ENCODE measurements at places on chromosomes 6 and 20.

DNA sequence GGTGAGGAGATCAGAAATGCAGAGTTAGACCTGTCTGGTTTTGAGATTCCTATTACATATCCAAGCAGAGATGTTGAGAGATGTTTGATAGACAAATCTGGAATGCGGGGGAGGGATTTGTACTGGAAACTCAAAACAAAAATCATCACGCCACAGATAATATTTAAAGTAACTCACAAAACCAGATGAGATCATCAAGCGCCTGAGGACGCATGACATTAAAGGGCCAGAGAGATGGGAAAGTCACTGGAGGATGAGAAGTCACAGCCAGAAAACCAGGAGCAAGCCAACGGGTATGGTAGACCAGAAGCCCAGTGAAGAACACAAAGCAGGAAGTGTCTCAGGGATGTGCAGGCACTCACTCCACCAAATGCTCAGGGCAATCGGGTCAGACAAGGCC lies 87.7 kb downstream of the DLL1 start:
- no peak for DNase-seq

DNA sequence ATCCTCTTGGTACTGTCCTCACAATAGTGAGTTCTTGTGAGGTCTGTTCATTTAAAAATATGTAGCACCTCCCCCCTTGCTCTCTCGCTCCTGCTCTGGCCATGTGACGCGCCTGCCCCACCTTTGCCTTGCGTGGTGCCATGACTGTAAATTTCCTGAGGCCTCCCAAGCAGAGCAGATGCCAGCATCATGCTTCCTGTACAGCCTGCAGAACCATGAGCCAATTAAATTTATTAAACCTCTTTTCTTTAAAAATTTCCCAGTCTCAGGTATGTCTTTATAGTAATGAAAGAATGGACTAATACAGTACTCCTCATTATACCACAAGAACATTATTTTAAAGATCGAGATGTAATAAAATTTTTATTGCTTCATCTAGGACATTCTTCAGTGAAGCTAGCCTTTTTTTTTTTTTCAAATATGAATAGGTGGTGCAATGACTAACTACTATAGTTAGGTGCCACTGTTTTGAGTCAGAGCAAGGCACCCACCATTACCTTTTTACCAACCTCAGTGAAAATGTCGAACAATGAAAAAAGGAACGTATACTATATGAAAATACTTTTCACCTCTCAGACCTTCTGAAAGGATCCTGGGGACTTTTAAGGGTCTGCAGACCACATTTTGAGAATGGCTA lies 191.1 kb upstream of the SGK1 start:
- no peak for DNase-seq

GRCh38 chr6:101226677-101227135 lies 166.8 kb upstream of the GRIK2 start:
- peak; percentile 5 for DNase-seq

DNA sequence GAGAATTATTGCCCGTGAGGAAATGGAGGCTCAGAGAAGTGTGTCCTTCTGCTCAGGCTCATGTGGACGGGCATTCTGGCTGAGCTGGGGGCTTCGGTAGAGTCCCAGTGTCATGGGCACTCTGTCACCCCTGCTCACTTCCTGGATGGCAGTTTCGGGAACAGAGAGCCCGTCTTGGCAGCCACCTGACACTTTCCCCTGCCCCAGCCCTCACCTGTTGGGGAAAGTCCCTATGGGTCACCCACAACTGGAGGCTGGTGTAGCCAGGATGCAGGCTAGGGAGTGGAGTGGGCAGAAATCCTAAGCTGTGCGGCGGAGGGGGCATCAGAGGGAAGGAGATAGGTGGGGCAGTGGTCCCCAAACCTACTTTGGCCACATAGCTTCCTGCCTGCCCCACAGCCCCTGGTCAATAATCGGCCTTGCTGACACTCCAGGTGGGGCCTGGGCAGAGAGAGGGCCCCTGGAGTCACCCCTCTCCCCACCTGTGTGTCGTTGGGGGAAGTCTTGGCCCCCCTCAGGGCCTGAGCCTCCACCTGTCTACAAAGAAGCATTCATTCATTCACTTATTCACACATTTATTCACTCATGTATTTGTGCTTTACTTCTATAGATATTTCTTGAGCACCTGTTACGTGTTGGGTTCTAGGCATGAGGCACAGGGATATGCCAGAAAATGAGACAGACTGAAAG lies 40.5 kb downstream of the SNAI1 start:
- DNase-seq, result no peak

DNA sequence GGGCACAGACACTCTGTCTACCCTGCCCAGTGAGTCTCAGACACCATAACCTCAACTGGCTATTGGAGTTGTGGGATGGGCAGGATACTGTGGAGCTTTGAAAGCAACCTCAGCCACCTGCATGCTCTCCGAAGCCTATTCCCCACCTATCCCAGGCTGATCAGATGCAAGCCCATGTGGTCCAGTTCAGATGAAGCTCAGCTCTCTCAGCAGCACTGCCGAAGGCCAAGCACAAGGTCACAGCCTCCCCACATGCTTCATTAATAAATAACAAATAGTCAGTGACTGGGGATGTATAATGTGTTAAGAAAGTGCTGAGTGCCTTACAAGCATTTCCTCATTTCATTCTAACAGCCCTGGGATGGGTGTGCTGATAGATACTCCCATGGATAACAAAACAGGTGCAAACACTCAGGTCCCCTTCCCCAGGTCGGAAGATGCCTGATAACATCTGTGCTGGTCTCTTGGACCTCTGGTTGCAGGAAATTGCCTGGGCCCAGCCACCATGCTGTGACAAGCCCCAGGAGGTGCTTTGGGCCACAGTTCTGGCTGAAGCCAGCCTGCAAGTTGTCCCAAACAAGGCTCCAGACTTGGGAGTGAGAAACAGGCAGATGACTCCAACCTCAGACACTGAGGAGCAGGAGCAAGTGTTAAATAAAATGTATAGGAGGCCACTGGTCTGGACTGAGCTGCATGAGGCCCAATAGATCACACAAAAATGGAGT lies 3.7 kb downstream of the ACSS1 start:
- no peak for DNase-seq

DNA sequence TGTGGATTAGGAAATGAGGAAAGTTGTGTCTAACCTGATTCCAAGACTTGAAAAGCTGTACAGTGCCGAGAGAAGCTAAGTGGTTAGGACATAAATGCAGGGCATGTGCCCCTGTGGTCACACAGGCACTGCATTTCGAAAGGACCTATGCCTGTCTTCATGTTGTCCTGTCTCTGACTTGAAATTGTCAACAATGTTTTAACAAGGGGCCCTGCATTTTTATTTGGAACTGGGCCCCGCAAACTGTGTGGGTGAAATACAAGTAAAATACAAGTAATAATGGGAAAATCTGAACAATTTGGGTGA lies 38.8 kb downstream of the MRS2 start:
- no peak for DNase-seq

DNA sequence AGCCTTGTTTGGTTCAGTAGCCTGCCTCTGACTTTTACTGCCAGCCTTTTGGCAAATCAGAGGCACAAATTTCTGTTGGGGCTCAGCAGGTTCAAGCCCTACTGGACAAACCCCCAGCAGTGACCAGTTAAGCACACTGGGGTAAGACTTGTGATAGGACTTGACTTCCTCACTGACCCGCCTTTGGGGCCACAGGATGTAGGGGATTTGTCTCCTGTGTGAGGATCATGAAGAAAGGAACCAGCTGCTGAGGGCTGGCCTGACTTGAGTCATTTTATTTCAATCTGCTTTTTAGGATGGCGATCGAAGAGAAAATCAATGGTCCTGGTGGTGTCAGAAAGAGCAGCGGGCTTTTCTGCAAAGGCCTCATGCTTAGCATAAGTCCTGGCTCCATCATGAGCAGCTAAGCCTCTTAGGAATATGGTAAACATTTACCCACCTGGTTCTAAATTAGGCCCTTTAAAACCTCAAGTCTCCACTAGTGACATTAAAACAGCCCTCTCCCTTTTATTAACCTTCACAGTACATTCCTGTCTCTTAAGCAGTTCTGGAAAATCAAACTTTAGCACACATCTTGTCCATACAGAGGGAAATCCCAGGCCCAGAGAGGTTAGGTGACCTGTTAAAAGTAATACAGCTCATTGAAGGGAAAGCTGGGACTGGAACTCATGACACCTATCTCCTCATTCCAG lies 16.6 kb downstream of the CHMP4B start:
- no peak for DNase-seq

- no peak for DNase-seq
Observed at GRCh38 chr20:5974531-5974930, 24.1 kb downstream of the MCM8 start.

- no peak for DNase-seq
Observed at GRCh38 chr6:149881066-149881766, 16.7 kb downstream of the RAET1E start.

GRCh38 chr6:97059473-97059872 lies 134.9 kb downstream of the KLHL32 start:
- DNase-seq, result peak; percentile 40

DNA sequence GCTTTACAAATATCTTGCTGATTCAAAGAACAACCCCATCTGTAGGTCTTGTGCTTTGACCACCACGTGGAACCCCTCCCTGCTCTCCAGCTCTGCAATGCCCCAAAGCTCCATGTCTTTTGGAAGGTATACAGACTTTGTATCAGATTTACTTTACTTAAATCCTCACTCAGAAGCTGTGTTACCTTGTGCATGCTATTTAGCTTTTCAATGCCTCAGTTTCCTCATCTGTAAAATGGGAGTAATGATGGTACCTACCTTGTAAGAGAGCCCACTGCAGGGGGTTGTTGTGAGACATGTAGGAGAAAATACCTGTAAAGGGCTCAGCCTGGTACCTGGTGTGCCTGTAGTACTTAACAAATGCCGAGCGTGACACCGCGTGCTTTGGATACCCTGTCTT lies 200.2 kb upstream of the CHD6 start:
- no peak for DNase-seq

- no peak for DNase-seq
Observed at GRCh38 chr6:82204020-82204419, 43.5 kb downstream of the IBTK start.

- DNase-seq, result no peak
Observed at GRCh38 chr20:44495257-44495656, 19.6 kb downstream of the TTPAL start.

- no peak for DNase-seq
Observed at GRCh38 chr6:11025921-11026635, 18.0 kb downstream of the ELOVL2 start.

GRCh38 chr6:157528931-157529653 lies 148.1 kb downstream of the ZDHHC14 start:
- DNase-seq, result no peak

- DNase-seq, result no peak
Observed at GRCh38 chr6:45822246-45822812, 193.3 kb downstream of the CLIC5 start.

GRCh38 chr20:2942439-2942838 lies 69.2 kb downstream of the PTPRA start:
- no peak for DNase-seq

- no peak for DNase-seq
Observed at GRCh38 chr20:16661756-16662155, 68.1 kb upstream of the SNRPB2 start.

- peak; percentile 82 for DNase-seq
Observed at GRCh38 chr20:37734228-37734985, 40.6 kb downstream of the CTNNBL1 start.

DNA sequence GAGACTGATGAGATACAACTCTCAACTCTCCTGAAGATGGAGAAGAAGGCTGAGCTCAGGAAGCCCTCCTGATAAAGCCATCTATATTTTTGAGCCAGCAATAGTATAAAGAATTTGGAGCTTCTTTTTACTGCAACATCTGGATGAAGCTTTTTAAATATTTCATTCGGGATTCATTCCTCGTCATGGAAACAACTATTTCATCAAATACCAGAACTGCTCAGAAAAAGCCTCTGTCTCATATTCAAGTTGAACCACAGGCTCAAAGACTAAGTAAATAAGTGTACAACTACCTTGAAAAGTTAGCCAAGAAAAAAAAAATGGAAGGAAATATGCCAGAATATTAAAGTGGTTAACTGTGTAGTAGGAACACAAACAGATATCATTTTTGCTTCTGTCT lies 37.8 kb downstream of the PTPRT start:
- no peak for DNase-seq

DNA sequence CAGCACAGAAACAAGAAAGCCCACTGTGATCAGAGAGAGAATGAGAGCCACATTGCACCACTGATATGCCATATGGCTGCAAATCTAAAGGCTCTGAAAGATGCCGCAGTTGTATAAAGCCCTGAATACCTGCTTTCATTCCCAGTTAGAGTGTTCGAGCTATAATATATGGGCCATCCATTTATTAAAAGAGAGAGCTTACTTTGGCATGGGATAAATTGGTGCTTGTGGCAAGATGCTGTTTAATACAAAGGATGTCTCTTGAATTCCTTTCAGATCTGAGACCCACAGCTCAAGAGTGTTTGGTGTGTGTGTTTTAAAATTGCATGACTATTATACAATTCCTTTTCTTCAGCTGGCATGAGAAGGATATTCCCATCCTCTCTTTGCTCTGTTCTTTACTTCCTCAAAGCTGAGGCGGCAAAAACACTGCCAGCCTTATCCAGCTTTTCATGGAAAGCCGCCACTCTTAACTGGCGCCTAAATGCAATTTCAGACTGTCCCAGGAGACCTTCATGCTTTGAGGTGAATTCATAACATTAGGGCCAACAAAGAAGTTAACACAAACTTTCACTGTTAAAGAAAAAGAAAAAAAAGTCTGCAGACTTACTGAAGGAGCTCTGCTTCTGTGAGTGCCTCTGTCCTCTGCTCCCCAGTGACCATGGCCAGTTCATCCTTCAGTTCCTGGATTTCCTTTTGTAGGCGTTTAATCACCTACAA lies 147.6 kb downstream of the KIF6 start:
- DNase-seq, result no peak

DNA sequence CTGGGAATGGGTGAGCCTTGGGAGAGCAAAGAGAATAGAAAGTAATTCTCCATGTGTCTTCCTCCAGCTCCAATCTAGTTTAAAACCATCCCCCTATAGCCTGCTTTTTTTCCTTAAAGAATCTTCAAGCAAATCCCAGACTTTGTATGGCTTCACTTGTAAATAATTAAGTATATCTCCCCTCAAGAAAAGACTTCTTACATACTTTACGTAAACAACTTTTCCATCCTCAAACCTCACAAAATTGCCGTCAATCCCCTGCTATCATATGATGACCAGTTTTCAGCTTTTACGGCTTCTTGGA lies 88.5 kb upstream of the PHACTR3 start:
- DNase-seq, result no peak

- DNase-seq, result no peak
Observed at GRCh38 chr6:32975886-32976285, 7.5 kb downstream of the BRD2 start.

DNA sequence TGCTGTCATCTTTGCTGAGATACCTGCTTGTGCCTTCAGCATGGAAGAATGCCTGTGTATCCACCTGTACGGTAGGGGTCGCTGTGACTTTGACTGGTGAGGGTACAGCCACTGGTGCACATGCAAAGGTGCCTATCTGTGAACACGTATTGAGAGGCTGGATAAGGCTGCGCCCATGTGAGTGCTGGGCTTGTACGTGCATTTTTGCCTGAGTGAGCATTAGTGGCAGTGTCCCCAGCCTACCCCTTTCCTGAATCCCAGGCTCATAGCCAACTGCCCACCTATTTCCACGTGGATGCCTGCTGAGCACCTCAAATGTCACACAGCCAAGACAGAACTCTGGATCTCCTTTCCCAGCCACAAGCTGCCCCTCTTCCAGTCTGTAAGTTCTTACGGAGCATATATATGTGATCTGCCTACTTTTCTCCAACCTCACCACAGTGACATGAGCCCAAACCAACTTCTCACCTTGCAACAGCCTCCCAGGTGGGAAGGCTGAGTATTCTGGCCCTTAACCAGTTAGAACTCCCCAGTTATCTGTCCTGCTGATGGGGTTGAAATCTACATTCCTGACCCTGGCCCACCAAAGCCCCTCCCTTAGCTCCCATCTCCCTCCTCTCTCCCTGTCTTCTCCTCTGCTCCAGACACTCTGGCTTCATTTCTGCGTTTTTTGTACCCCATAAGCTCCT lies 1.1 kb upstream of the SLC2A10 start:
- no peak for DNase-seq

Data from NCI-H1694 (cell line).